ENCODE measurements at places on chromosomes 16 and 17.

DNA sequence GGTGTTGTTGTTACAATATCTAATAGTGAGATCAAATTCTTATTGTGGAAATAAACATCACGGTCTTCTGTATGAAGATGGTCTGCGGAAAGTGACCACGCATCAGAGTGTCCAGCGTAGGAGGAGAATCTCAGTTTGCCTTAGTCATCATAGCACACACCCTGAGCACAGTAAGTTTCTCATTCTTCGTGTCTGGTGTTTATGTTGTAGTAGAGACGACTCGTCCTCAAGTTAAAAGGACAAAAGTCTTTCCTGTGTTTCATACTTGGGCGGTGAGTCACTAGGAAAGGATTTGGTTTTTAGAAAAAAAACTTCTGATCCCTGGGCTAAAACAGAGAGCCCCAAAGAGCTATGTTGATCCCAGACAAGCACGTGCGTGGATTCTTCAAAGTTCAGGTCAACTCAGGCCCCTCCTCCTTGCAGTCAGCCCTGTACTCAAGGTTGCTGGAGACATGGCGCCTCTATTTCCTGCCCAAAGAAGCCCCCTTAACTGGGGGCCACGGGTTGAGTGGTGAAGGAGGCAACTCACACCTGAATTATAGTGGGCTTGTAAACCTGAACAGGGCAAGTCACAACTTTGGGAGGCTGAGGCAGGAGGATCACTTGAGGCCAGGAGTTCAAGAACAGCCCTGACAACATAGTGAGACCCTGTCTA, 170.4 kb downstream of the ZFHX3 start:
- no peak for DNase-seq

GRCh38 chr17:9007052-9007714, 14.1 kb upstream of the NTN1 start:
- no peak for DNase-seq

- DNase-seq: no peak
Measured at GRCh38 chr17:17071531-17072360, 29.5 kb downstream of the MPRIP start.

- DNase-seq: no peak
Measured at GRCh38 chr17:388087-388486, 35.5 kb upstream of the RPH3AL start.

DNA sequence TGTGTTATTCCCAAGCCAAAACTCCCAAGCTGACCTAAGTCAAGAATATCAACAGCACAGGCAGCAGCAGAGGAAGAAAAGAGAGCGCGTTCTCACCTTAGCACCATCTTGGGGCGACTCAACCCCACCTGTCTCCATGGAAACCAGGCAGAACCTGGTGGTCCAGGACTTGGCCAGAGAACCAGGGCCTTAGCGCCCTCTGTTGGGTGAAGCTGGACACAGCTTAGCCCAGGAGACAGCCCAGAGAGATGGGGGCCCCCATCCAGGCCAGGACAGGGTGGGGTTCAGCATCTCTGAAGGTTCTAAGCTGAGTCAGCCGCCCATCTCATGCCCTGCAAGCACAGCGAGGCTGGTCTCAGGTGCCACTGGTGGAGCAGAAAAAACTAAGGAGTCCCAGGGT, 60.1 kb upstream of the TMEM132E start:
- peak; percentile 21 for DNase-seq

- no peak for DNase-seq
Measured at GRCh38 chr16:58128181-58128631, 975 bp downstream of the CFAP20 start.

GRCh38 chr17:72400863-72401262, 280.0 kb downstream of the SOX9 start:
- no peak for DNase-seq

DNA sequence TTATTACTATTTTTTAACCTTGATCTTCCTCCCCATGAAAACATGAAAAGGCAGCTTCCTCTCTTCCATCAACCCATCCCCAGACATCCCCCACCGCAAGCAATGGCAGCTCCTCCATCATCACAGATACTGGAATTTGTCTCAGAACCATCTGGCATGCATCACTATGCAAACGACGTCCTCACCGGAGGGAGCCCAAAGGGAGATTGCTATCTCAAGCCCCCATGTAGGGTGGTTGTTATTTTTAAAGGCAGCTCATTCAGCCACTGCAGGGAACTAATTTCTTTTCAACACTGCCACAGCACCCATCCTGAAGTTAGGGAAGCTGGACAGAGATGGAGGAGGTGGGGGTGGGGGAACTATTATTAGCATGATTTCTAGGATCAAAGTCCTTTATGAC, 222.5 kb downstream of the FOXL1 start:
- no peak for DNase-seq

DNA sequence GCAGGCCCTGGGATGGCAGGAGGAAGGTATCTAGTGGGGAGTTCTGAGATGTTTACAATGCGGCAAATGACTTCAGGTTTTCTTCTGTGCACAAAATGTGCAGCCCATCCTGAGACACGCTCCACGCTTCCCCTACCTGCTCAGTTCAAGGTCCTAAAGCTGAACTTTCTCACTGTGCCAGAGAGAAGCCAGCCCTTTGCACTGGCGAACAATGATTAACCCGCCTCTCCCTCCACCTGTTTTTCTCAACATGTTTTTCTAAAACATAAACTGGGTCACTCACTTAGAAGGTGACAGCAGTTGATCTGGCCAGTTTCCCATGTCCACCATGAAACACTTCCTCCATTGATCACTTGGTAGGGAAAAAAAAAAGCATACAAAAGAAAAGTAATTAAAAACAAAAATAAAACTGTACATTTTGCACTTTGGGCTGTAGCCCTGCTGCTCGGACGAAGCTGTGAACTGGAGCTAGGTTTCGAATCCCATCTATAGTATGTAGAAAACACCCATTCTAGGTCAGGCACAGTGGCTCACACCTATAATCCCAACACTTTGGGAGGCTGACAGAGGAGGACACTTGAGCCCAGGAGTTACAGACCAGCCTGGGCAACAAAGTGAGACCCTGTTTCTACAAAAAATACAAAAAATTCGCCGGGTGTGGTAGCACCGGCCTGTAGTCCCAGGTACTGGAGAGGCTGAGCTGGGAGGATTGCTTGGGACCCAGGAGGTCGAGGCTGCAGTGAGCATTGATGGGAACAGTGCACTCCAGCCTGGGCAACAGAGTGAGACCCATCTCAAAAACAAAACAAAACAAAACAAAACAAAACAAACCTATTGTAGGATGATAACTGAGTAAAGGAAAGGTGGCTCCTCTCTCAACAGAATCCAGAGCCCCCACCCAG, 6.1 kb upstream of the G6PC1 start:
- DNase-seq: no peak

DNA sequence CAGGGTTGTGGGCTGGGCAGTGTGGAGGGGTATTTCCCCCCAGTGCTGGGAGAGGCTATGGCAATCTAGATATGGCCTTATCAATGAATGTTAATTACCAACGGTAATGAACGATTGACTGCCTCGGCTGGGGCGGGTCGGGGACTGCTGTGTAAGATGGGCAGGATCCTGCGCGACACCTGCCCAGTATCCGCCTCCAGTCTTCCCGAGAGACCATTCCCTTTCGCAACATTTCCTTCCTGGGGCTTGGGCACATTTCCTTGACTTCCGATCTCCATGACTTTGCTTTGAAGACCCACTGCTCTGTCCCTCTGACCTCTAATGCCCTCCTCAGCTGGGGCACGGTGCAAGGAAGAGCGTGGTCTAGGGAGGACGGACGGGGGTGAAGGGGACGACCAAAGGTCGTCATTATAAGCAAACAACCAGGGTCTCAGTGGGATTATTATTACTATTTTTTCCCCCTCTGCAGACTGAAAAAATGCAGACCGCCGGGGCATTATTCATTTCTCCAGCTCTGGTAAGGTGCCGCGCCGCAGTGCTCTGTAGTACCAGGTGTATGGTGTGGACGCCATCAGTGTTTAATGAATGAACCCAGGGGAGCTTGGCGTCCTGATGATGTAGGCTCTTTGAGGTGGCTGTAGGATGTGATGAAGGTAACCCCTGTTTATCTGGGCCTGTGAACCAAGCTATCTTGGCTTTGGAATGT, 506 bp downstream of the ATP5MC1 start:
- DNase-seq: no peak

DNA sequence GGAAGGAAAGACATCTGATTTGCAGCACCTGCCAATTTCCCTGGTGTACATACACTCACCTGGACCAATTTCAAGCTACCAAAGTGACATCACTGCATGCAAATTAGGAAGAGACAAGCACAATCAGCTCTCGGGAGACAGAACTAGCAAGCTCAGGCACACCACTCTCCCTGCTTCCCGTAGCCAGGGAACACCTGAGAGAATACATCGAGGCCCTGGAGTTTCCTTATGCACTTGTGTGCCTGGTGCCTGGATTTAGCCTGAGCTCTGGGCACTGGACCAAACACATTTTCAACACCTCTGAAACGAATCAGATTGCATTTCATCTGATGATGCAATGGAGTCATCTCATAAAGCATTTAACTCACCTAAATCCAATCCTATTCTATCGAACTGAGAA, 110.5 kb downstream of the HS3ST2 start:
- DNase-seq: no peak

GRCh38 chr16:84398701-84399100, 30.4 kb downstream of the ATP2C2 start:
- DNase-seq: no peak

GRCh38 chr17:44557651-44558285, 484 bp downstream of the FZD2 start:
- no peak for DNase-seq

GRCh38 chr16:54145881-54146280, 140.7 kb downstream of the IRX3 start:
- DNase-seq: no peak

DNA sequence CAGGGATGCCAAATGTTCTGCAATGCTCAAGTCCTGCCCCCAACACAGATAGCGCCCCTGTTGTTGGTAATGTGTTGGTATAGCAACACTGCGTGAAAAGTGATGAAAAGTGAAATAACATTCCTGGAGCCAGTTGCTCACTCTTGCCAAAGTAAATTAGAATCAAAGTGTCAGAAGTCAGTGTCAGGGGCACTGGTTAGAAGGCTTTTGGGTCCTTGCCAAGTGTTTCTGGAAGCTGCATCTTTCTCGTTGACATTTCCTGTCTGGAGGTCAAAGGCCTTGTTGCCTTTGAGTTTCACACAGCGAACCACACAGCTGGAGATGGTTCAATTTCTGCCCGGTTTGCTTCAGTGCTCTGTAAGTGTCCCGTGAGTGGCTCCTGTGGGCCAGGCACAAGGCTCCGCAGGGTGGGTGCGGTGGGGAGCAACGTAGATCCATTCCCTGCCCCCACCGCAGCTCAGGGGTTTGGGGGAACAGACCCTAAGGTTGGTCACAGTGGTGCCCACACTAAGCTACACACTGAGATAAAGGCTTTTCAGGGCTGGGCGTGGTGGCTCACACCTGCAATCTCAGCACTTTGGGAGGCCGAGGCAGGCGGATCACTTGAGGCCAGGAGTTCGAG, 3.6 kb upstream of the SLC16A5 start:
- no peak for DNase-seq

DNA sequence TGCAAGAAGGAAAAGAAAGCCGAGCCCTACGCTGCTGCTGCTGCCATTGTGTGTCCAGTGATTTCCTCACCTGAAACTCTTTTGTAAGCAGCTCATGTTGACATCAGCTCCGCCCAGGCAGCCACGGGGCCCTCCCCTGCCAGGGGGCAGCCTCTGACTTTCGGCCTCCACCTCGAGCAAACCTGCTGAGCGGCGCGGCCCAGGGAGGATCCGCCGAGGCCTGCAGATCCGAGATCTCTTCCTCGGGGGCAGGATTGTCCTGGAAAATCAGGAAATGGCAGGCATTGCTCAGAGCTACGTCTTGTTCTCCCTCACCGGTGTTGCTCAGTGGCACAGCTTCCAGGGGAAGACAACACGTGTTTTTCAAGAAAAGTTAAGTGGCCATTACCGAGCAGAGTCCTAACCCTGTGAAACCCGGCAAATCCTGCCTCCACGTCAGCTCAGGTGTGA, 35.6 kb upstream of the ZNF750 start:
- DNase-seq: no peak

- peak; percentile 62 for DNase-seq
Measured at GRCh38 chr17:75878174-75878998, at the start of gene TRIM47. Gene TRIM47, minus strand, starts transcription at chr17:75878581. Its CDS starts 33 bp downstream, at chr17:75878548.

DNA sequence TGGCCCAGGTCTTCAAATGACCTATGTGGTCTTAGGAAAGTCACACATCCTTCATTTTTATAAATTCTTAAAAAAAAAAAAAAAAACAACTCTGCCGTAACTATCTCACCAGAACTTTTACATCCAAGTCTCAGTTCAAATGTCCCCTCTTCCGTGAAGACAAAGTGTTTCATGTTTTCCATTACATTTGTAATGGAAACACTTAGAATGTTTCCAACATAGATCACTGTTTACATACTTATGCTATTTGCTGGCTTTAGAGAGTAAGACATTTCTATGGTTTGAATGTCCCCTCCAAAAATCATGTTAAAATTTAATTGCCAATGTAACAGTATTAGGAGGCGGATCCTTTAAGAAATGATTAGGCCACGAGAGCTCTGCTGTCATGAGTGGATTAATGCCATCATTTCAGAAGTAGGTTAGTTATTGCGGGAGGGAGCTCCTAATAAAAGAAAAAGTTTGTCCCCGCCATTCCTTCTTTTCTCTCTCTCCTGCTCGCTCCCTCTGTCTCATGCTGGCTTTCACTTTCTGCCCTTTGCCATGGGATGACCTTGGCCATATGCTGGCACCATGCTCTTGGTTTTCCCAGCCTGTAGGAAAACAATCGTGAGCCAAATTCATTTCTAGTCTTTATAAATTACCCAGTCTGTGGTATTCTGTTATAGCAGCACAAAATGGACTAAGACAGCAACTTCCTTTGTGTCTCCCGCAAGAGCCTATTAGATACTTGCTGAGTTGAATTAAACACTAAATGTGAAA, 887.8 kb upstream of the SOX9 start:
- DNase-seq: no peak

- no peak for DNase-seq
Measured at GRCh38 chr16:56344518-56345405, 80.6 kb downstream of the AMFR start.

DNA sequence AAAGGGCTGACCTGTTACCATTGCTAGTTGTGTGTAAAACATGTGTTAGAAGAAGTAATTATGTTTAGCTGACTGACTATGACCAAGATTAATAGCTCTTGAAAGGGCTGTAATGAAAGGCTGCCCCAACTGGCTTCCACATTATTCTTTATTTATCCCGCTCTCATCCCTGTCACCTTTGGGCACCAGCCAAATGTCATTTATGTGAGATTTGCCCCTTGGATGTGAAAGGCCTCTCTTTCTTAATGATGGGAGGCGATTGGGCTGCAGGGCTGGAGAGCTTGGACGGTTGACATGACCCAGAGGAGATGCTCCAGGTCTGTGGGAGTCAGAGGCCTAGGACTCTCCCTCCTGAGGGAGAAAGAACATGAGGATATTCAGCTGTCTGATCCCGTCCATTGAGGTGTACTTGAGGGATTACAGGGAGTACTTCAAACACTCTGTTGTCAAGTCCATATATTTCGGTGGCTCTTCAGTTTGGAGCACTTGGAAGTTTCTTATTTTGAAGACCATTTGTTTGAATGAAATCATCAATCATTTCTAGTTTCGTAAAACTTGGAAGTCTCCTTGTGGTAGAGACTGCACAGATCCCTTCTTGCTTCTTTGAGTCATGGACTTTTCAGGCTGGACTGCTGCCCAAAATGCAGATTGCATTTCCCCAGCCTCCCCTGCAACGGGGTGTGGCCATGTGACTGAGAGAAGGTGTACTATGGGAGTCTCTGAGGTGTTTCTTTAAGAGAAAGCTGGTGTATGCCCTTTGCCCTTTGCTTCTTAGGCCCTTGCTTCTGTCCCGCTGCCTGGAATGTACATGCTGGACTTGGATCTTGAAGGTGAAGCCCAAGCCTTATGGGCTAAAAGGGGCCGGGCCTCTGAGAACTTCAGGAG, 51.3 kb downstream of the FTO start:
- DNase-seq: no peak
